ENCODE measurements at places on chromosomes 2 and 18.

- no peak for DNase-seq
Measured at GRCh38 chr2:121034551-121034950, 250.5 kb downstream of the TFCP2L1 start.

DNA sequence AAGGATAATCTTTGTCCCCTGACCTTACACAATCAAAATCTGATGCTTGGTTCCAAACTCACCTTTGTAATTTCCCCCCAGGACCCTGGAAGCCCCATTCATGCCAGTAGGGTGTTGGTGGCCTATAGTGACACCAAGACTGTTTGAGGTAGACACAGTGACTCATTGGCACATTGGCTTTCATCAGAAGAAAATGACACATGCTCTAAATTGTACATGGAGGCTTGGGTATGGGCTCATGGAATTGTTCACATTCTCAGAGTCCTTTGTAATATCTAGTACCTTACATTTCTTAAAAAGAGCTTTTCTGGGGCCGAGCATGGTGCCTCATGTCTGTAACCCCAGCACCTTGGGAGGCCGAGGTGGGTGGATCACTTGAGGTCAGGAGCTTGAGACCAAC is 61.2 kb upstream of the LRPPRC start:
- no peak for DNase-seq

DNA sequence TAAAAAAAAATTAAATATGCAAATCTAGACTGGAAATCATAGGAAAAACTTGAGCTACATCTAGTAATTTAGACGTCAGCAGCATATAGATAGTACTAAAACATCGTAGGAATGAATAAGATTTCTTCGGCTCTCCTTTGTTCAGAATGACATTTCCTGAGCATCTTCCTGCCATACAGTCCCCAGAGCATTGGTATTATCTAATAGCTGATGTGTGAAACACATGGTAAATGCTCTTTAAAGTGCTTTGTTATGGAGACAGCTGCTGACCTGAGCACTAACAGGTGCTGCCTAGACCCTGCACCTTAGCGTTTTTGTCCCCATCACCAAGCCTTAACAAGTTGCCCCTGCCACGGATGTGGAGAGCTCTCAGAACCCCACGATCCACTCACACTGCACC is 692.3 kb upstream of the PIK3C3 start:
- no peak for DNase-seq

GRCh38 chr2:176544991-176545956 is 276.0 kb downstream of the MTX2 start:
- DNase-seq: no peak

- no peak for DNase-seq
Measured at GRCh38 chr2:235495373-235496238, 1.8 kb downstream of the AGAP1 start.

DNA sequence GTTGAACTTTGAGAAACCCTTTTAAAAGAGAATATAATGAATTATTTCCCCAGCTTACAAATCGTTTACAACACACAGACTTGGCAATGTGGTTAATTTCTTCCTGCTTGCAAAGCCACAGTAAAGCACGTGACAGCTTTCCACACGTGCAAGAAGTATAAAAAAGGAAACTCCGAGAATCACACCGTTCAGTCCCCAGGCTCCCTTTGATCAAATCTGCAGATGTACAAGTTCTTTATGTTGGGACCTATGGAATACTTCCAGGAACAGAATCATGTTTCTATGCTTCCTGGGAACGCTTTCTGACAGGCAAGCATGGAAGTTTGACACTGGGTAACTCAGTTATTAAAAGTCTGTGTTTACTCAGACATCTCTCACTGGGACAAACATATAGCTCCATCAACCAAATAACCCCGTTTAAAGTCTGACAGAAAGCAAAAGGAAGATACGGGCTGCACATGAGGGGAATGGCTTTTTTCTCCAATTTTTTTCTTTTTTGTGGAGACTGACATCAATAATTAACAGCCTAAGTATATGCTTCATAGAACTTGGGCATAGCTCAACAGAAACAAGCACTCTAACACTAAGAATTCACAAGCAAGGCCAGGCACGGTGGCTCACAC is 134.8 kb downstream of the EIPR1 start:
- no peak for DNase-seq
